ENCODE measurements at places on chromosomes 7 and 10. TPM values are rescaled to one million over a fixed set of nuclear protein-coding genes. Genes with fewer than 3 reads are reported as not detected.

- no peak for DNase-seq
Observed at GRCh38 chr10:79483948-79484347, 28.4 kb upstream of the EIF5AL1 start.

DNA sequence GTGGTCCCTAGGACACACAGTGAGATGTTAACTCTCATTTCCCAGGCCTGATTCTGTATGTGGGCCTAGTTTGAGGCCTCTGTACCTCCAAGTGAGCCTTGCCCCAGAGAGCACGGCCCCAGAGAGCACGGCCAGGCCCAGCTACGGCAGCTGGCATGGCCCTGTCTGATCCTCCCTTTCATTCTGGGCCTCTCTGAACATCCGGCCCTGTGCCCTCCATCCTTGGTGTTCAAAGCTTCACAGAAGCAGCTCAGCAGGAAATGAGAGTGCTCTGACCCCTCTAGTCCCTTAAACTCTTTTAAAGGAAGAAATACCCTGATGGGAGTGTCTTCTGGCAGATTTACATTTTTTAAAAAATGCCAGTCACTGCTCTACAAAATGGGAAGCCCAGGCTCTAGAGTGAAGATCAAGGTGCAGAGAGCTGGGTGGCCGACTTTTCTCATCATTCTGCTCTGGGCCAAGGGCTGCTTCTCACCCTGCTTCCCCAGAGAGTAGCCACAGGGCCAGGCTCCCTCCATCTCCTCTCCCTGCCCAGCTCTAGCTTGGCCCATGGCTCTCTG lies 171.9 kb downstream of the RPS24 start:
- DNase-seq: peak; percentile 9

GRCh38 chr10:44008270-44008916 lies 359.7 kb upstream of the ZNF32 start:
- no peak for DNase-seq

DNA sequence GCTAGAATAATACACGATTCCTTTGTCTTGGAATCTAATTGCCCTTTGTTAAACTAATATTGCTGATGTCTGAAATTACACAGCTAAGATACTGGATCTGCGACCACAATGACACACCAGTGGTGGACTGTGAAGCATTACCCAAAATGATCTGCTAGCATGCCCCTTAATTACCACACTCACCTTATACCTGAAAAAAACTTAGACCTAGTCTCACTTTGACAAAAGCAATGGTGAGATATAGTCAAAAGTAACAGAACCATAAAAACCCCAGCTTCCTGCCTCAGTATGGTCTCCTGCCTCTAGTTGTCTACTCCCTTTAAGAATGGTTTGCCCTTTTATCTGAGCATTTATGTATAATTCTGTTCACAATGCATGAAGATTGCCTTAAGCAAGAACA lies 20.8 kb upstream of the ERVW-1 start:
- no peak for DNase-seq

The GTF2IRD1 gene
- not detected for total RNA-seq

- no peak for DNase-seq
Observed at GRCh38 chr7:50315739-50316671, 11.5 kb downstream of the IKZF1 start.

DNA sequence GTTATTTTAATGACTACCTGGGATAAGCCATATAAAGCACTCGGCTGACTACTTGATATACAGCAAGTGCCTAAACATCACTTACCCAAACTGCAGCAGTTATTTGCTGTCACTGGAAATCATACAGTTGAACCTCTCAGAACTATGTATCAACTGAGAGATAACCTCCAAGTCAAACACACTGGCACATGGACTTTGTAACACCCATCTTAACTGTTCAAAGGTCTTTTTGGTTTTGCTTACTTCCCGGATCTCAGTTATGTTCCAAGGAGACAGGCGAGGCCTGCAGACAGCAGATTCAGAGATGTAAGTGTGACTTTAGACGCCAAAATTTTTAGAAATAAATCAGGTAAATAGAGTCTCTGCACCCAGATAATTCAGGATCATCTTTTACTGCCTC lies 34.6 kb upstream of the DAGLB start:
- no peak for DNase-seq

- DNase-seq: no peak
Observed at GRCh38 chr7:116730097-116731022, 58.4 kb downstream of the MET start.

DNA sequence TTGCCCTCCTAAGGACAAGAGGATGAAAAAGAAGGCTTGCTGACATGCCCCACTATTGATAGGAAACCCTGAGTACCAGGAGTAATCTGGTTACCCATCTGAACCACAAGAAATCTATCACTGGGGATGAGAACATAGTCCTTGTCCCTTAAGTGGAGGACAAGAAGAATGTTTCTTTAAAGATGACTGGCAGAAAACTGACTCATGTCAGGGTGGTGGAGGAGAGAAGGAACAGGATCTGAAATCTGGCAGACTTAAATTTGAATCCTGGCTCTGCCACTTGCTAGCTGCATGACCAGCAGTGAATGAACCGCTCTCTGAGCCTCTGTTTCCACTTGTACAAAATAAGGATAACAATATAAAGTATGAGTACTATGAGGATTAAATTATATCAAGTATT lies 38.9 kb upstream of the XPNPEP1 start:
- DNase-seq: no peak

GRCh38 chr7:80890426-80891258 lies 28.2 kb downstream of the SEMA3C start:
- no peak for DNase-seq

The NPM3 gene
- total RNA-seq: 9.0 TPM

DNA sequence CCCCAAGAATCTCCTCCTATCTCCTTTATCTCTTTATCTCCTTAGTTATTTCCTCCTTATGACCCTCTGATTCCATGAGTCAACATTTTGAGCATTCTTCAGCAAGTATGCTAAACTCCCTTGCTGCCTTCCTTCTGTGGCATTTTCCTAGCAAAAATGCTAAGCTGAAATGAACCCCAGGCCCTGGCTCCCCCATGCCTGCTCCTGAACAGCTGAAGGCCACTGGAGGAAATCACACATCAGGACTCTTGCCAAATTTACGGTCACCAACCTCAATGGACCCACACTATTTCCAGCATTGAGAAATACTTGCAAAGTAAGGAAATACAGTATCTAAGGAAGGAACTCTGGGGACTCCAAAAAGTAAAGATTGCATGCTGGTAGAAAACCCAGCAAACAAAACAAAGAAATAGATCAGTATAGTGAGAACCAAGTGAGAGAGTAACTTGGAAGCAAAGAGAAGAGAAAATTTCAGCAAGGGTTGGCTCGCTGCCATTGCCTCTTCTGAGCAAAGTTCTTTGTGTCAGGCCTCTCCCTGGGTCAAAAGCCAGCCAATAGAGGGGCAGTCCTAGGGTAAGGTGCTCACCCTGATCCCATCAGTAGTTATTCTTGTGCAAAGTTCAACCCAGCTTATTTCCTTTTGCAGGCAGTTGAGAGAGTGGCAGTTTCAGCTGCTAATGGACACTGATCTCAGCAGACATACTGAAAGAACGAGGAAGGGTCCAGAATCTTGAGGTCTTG lies 5.1 kb upstream of the PLEKHS1 start:
- DNase-seq: no peak

- peak; percentile 23 for DNase-seq
Observed at GRCh38 chr7:27166531-27167505, 1.5 kb upstream of the HOXA9 start.

The CLDN12 gene
- 0.86 TPM for total RNA-seq

DNA sequence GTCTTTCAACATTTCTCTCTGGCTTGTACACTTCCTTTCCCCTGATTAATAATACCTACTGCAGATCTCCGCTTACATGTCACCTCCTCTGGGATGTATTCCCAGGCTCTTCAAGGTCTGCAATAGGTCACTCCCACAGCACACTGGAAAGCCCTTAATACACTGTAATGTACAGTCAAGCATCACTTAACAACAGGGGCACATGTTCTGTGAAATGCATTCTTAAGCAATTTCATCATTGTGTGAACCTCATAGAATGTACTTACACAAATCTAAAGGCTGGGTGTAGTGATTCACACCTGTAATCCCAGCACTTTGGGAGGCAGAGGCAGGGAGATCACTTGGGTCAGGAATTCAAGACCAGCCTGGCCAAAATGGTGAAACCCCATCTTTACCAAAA lies 1.9 kb downstream of the COX15 start:
- no peak for DNase-seq

- DNase-seq: no peak
Observed at GRCh38 chr7:55056577-55057480, 38.0 kb downstream of the EGFR start.

DNA sequence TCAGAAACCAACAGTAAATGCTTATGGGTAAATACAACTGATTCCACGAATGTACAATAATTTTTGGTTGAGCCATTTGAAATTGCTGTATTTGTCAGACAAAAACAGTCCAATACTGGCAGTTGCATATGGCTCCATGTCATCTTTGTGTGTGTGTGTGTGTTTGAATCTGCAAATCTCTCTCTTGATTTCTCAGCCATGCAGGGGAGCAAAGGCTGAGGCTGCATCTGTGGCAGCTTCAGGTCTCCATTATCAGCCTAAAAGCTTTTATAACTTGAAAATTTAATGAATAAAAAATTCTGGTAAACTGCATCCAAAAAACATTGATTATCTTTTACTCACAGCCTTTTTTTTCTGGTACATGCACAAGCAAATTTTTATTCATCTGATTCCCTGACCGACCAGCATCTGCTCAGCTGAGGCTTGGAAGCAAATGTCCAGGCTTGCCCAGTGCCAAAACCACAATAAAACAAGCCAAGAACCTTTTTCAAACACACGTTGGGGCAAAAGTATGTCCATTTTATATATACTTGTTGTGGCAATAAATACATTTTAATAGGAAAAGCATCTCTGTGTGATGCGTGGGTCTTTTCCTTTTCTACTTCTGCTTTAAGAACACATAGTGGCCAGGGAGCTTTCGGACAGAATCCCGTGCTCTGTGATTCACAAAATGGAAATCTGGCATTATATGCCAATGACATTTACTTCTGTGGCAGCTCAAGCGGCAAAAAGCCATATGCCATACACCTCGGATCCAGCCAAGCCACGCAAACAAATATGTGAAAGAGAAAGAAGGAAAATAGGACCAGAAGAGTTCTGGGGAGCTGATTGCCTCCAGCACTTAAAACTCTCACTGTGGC lies 275.6 kb upstream of the AOAH start:
- no peak for DNase-seq

- no peak for DNase-seq
Observed at GRCh38 chr7:133409421-133409820, 156.5 kb downstream of the EXOC4 start.

- DNase-seq: no peak
Observed at GRCh38 chr10:6601246-6601805, 21.2 kb upstream of the PRKCQ start.

The GRID1 gene
- total RNA-seq: not detected

The PDE1C gene
- total RNA-seq: not detected

- DNase-seq: no peak
Observed at GRCh38 chr7:155935005-155935557, 122.8 kb upstream of the SHH start.

The JMJD1C gene
- 156 TPM for total RNA-seq

DNA sequence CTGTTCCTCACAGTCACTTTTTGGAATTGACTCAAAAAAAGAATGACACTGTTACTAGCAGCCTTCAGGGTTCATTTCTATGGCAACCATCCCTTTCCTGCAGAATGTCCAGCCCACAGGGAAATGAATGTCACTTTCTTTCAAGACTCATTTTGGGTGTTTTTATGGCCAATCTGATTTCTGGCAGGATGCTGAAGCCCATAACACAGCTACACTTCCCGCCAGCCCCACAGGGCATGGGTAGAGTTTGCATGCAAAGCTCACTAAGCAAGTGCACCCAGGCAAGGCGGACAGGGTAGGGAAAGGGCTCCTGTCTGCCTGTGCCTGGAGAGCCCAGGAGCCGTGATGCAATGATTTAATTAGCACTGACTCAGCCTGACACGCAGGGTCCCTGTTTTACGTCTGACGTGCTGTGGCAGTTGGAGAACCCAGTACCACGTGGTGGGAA lies 26.1 kb upstream of the GPAM start:
- DNase-seq: no peak

- DNase-seq: no peak
Observed at GRCh38 chr7:115693779-115694178, 336.8 kb downstream of the TFEC start.

The LIPN gene
- 0.66 TPM for total RNA-seq

- no peak for DNase-seq
Observed at GRCh38 chr10:15815242-15815885, 44.9 kb downstream of the MINDY3 start.

GRCh38 chr7:155258226-155258560 lies 39.5 kb upstream of the INSIG1 start:
- no peak for DNase-seq

- no peak for DNase-seq
Observed at GRCh38 chr10:63110940-63111339, 22.2 kb upstream of the NRBF2 start.

The STAG3 gene
- total RNA-seq: 5.0 TPM

- DNase-seq: no peak
Observed at GRCh38 chr7:51276967-51277366, 39.6 kb downstream of the COBL start.

- DNase-seq: no peak
Observed at GRCh38 chr7:123242467-123243092, 42.8 kb upstream of the SLC13A1 start.

DNA sequence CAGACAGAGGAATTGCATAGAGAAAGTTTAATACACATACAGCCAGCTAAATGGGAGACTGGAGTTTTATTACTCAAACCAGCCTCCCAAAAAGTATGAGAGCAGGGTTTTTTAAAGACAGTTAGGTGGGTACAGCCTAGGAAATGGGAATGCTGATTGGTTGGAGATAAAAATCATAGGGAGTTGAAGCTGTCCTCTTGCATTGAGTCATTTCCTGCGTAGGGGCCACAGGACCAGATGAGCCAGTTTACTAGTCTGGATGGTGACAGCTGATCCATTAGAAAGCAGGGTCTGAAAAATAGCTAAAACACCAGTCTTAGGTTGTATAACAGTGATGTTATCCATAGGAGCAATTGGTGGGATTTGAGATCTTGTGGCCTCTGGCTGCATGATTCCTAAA lies 76.1 kb upstream of the POM121L12 start:
- no peak for DNase-seq

The FLNC gene
- total RNA-seq: 0.05 TPM

DNA sequence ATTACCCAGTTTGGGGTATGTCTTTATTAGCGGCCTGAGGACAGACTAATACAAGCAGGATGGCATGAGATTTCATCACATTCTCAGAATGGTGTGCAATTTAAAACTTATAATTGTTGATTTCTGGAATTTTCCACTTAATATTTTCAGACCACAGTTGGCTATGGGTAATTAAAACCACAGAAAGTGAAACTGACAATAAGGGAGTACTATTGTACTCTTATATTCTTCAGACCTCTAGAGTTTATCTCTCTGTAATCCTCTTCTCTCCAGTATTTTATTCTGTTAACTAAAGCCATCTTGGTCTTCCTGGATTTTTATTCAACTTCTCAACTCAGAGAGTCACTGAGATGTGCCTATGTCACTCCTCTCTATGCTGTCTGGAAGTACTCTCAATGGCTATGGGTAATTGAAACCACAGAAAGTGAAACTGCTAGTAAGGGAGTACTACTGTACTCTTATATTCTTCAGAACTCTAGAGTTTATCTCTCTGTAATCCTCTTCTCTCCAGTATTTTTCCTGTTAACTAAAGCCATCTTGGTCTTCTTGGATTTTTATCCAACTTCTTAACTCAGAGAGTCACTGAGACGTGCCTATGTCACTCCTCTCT lies 118.3 kb downstream of the PPP1R17 start:
- DNase-seq: no peak
